Natural killer cell (primary cell): ENCODE measurements at places on chromosomes 7 and 10. TPM values are rescaled to one million over a fixed set of nuclear protein-coding genes. Genes with fewer than 3 reads are reported as not detected.

- no peaks in the 10 kb centered on the region for H3K36me3 ChIP-seq
- DNase-seq: no peak
- H3K4me1 ChIP-seq: peaks cover 22% of the 10 kb centered on the region
- no peaks in the 10 kb centered on the region for H3K27me3 ChIP-seq
These were observed 2.6 kb upstream of the METTL27 start for GRCh38 chr7:73844848-73845460.

DNA sequence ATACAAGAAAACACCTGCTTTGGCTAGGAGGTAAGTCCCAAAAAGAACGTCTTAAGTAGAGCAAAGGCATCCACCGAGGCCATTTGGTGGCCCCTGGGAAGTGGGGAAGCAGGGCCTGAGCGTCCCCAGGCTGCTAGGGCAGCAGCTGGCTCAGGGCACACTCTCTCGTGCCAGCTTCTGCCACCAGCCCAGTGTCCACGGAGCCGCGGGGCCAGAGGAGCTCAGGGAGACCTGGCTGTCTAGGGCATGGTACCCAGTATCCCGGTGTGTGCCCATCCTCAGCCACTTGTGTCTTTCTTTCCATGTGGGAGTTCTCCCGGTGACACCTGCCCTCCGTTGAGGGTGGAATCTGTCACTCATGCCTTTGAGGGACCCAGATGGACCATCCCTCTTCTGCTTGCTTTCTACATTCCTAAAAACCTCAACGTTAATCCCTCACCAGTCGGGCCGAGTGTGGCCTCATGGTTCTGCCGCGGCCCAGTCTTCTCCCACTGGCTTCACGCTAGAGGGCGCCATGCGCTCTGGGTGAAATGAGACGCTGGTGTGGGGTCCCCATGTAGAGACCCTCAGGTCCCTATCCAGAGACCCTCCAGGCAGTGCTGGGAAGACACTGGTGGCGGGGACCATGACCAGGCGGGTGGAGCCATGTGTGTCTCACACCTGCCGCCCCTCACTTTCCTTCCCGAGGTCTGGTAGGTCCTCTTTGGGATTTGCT lies 9.5 kb upstream of the AP5Z1 start:
- no peak overlapping the region for H3K4me3 ChIP-seq
- no peak for DNase-seq
- H3K4me1 ChIP-seq: no peaks in the 10 kb centered on the region
- no peak overlapping the region for H3K27ac ChIP-seq
- no peaks in the 10 kb centered on the region for H3K27me3 ChIP-seq
- peaks cover 29% of the 10 kb centered on the region for H3K36me3 ChIP-seq

- H3K4me3 ChIP-seq: no peak overlapping the region
- H3K27ac ChIP-seq: no peak overlapping the region
- no peak for DNase-seq
- H3K4me1 ChIP-seq: peaks cover 14% of the 10 kb centered on the region
These were observed 15.1 kb downstream of the GNA12 start for GRCh38 chr7:2829040-2829439.

DNA sequence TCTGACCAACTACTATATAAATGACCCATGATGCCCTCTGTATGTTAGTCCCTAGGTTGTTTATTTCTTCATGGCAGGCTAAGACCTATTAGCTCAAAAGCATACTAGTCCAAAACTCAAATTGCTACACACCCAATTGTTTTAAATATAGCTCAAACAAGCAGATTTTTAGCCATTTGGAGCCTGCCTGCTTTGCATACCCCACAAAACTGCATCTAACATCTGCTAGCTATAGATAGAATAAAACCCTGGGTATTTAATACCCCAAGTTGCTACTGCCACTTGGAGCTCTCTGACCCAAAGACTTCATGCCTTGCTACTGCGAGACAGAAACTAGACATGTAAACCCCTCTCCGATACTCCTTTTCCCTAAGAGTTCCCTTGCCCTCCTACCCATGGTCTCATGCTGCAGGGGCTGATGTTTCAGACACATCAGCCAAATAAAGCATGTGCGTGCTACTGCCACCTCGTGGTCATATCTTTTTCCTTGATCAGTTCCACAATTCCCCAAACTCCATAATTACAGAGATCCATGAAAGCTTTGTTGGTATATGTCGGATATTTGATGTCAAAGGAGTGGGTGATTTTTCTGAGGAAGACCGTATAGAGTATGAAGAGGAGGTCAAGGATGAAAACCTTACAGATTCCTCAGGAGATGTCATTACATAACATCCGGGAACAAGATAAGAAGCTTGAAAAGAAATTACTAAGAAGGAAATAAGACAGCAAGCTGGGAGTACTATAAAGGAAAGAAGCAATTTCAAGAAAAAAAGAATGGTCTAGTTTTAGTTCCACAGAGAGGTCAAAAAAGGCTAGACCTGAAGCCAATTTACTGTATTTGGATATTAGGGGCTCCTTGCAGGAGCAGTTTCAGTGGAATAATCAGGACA lies 386.6 kb downstream of the SH2D4B start:
- H3K27ac ChIP-seq: no peak overlapping the region
- H3K4me1 ChIP-seq: no peaks in the 10 kb centered on the region
- no peaks in the 10 kb centered on the region for H3K27me3 ChIP-seq
- H3K4me3 ChIP-seq: no peak overlapping the region

DNA sequence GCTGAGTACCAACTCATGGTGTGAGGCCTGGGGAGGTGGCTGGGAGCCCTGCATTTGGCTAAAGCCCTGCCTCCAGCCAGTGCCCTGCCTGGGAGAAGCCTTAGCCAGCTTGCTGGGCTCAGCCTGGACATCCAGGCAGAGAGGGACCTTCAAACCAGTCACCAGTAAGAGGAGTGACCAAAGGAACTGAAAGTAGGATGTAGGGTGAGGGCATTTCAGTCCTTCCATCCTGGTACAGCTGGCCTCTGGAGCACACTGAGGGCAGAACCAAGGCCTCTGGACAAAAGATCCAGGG lies 124.8 kb downstream of the ADCY1 start:
- no peak overlapping the region for H3K4me3 ChIP-seq
- DNase-seq: no peak
- H3K27ac ChIP-seq: no peak overlapping the region
- H3K4me1 ChIP-seq: no peaks in the 10 kb centered on the region

DNA sequence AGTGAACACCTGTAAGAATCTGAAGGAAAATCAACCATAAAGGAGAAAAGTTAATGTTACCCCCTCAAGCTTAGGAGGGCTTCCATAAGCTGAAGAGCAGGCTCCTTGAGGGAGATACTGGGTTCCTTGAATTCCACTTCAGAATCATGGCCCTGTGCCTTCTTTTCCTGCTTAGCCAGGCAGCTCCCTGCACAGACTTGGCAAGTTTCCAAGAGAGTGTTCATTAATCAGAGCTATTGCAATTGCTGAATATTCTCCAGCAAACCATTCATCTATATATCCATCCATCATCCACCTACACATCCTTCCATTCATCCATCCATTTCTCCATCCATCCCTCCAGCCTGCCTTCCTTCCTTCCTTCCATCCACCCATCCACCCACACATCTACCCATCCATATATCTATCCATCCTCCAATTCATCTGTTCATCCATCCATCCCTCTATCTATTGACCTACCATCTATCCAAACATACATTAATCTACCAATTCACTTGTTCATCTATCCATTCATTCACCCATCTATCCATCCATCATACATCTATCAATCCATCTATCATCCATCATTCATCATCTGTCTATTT lies 574.4 kb downstream of the PTPRN2 start:
- no peak for DNase-seq
- H3K4me1 ChIP-seq: no peaks in the 10 kb centered on the region
- H3K36me3 ChIP-seq: no peaks in the 10 kb centered on the region
- no peaks in the 10 kb centered on the region for H3K27me3 ChIP-seq

DNA sequence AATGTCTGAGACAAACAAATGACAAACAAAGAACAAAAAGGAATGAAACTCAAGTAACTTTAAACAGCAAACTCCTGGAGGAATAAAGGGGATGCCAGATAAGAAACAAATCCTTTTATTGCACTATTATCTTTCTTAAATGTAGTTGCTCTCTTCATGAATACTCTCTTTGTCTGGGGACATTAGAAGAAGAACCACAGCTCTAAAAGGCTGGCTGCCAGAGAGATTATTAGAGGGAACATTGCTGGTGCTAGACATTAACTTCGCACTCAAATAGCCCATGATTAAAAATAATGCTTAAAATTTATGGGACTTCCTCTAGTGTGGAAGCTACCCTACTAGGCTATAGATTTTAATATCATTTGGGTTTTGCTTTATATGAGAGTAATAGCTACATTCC lies 1330.4 kb downstream of the XPNPEP1 start:
- no peaks in the 10 kb centered on the region for H3K4me1 ChIP-seq
- no peaks in the 10 kb centered on the region for H3K27me3 ChIP-seq
- no peak overlapping the region for H3K4me3 ChIP-seq
- H3K27ac ChIP-seq: no peak overlapping the region
- H3K36me3 ChIP-seq: no peaks in the 10 kb centered on the region

GRCh38 chr10:30014511-30014910 lies 44.9 kb downstream of the JCAD start:
- no peaks in the 10 kb centered on the region for H3K4me1 ChIP-seq
- no peak overlapping the region for H3K27ac ChIP-seq
- H3K36me3 ChIP-seq: no peaks in the 10 kb centered on the region

GRCh38 chr10:927131-927530 lies 4.4 kb downstream of the LARP4B start:
- no peak overlapping the region for H3K4me3 ChIP-seq
- no peak overlapping the region for H3K27ac ChIP-seq
- H3K36me3 ChIP-seq: peaks cover 6% of the 10 kb centered on the region
- no peaks in the 10 kb centered on the region for H3K27me3 ChIP-seq

DNA sequence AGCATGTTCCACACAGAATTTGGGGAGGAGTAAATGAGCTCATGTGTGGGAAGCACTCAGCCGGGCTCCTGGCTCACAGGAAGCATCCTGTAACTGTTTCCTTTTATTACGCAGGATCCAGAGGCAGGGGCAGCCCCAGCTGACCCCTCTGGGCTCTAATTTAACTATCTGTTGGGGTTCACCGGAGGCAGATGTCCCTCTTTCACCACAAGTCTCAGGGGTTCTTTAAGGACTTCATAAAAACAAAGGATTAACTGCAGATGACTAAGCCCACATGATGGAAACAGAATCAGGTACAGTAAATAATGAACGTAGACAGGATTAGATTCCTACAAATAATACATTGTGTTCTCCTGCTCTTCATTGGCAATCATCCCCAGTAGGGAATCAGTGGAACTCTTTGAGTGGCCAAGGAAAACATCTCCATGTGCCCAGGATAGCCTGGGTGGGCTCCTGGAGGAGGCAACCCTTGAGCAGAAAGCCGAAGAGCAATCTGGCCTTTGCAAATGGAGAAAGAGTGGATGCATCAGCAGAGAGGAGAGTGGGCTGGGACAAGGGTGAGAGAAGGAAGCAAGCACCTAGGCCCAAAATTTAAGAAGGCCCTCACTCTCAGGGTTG lies 24.6 kb downstream of the TBXAS1 start:
- no peaks in the 10 kb centered on the region for H3K27me3 ChIP-seq
- H3K36me3 ChIP-seq: no peaks in the 10 kb centered on the region
- DNase-seq: no peak
- no peak overlapping the region for H3K27ac ChIP-seq
- H3K4me1 ChIP-seq: peaks cover 38% of the 10 kb centered on the region
- no peak overlapping the region for H3K4me3 ChIP-seq

DNA sequence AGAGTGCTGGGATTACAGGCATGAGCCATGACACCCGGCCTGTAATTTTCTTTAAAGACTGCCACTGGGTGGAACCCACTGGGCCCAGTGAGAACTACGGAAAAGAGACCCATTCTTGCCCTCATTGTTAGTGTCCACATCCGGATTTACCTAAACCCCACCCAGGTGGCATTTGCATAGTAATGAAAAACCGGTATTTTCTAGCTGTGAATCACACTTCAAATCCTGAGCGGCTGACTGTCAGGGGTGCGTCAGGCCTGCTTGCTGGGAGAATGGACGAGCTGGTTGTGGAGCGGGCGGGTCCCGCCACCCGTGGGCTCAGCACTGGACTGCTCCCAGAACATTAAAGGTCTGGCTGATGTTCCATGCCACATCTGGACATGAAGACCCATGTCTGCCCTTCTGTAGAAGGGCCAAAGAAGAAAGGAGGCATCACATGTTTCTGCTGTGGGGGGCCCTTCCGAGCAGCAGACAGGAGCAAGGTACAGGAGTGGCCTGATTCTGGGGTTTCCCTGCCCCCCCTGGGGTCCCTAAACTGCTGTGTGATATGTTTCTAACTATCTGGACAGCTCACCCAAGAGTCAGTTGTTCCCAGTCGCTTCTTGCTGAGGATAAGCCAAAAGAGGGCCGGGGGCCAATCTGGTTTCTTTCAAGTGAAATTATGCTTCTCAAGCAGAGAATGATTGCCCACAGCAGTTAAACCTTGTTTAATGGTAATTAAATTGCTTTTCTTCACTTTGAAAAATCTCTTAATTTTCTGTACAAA lies 46.4 kb downstream of the KIAA1217 start:
- no peak overlapping the region for H3K27ac ChIP-seq
- H3K4me3 ChIP-seq: no peak overlapping the region
- H3K4me1 ChIP-seq: no peaks in the 10 kb centered on the region
- no peaks in the 10 kb centered on the region for H3K27me3 ChIP-seq
- DNase-seq: no peak
- H3K36me3 ChIP-seq: no peaks in the 10 kb centered on the region

GRCh38 chr10:79246606-79247275 lies 100.5 kb upstream of the PPIF start:
- no peaks in the 10 kb centered on the region for H3K27me3 ChIP-seq
- H3K4me1 ChIP-seq: peaks cover 87% of the 10 kb centered on the region
- no peaks in the 10 kb centered on the region for H3K36me3 ChIP-seq
- no peak for DNase-seq

GRCh38 chr7:25460433-25460832 lies 232.1 kb upstream of the NPVF start:
- no peak for DNase-seq
- H3K27ac ChIP-seq: no peak overlapping the region
- H3K27me3 ChIP-seq: no peaks in the 10 kb centered on the region
- no peaks in the 10 kb centered on the region for H3K36me3 ChIP-seq

DNA sequence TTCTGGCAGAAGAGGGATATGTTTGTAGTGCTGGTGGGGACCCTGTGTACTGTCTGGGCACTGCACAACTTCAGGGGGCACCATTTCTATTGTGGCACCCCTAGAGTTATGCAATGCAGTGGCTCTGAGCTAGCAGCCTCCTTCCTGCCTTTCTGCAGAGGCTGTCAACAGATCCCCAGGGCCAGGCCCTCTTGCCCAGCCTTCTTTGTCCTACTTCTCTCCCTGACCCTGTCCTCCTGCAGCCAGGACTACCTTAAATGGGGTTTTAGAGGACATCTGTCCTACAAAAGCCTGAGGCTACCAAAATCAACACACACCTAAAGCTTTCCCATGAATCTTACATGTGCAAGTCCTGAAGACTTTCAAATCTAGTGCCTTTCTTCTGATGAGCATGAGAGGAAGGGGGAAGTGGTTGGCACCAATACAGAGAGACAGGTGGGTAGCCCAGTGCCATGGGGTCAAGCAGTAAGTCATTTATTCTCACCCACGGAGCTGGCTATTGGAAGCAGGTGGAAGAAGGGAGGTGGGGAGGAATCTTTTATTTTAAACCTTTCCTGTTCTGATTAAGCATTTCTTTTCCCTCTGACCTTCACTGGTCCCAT lies 2.4 kb downstream of the SPOCK2 start:
- peaks cover 77% of the 10 kb centered on the region for H3K4me1 ChIP-seq
- H3K4me3 ChIP-seq: peak overlapping the region; percentile 80
- H3K36me3 ChIP-seq: peaks cover 3% of the 10 kb centered on the region
- H3K27me3 ChIP-seq: no peaks in the 10 kb centered on the region
- H3K27ac ChIP-seq: peak overlapping the region; percentile 85

The SYNPO2L gene
- not detected for total RNA-seq

The SUGCT gene
- not detected for total RNA-seq

The CALML5 gene
- total RNA-seq: not detected

The PDCD4 gene
- total RNA-seq: 199 TPM

The TUBAL3 gene
- total RNA-seq: not detected

The LBX1 gene
- total RNA-seq: not detected

The CLCN1 gene
- 0.19 TPM for total RNA-seq
